ENCODE measurements at places on chromosomes 7 and 10. TPM values are rescaled to one million over a fixed set of nuclear protein-coding genes. Genes with fewer than 3 reads are reported as not detected.
A peak's percentile ranks its signal among the peaks of the same experiment; 100 is the strongest.

DNA sequence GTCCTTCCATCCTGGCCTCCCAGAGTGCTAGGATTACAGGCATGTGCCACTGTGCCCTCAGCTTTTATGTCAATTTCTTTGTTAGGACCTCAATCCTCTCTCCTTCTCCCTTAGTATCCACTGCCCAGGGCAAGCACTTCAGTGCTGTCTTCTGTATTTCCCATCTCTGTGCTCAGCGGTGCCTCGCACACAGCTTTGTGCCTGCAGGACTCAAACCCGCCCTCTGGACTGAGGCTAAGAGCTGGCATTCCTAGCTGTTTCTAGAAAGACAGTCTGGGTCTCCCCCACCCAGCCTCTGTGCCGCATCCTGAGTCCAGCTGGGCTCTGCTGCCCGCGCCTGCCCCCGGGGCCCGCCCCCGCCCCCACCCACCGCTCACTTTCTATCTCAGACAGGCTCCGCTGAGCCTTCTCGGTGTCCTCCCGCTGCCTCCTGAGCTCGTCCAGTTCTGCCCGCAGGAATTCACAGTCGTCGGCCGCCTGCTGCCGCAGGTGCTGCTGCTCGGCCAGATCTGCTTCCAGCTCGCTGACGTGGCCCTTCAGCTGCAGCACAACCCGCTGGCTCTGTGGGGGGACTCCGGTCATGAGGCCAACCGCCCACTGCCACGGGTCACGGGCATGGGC, 67.3 kb downstream of the SPDYE5 start:
- ATAC-seq = no peak

DNA sequence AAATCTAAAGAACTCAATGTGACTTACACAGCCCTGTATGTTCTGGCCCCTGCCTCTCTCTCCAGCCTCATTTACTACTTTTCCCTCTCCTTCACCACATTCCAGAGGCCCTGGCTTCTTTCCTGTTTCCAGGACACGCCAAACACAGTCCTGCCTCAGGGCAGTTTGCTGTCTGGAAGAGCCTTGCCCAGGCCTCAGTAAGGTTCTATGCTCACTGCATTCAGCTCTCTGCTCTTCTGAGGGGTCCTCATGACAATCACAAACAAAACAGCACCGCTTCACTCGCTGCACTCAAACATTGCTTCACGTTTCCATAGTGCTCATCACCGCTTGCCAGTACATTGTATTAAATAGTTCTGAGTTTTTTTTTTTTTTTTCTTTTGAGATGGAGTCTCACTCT, 35.1 kb upstream of the GARS1 start:
- ATAC-seq = no peak

The LIPK gene
- total RNA-seq = 3.3 TPM

The MPP7 gene
- 53.6 TPM for total RNA-seq

GRCh38 chr7:117190104-117190503, 132.8 kb downstream of the WNT2 start:
- ATAC-seq = no peak

DNA sequence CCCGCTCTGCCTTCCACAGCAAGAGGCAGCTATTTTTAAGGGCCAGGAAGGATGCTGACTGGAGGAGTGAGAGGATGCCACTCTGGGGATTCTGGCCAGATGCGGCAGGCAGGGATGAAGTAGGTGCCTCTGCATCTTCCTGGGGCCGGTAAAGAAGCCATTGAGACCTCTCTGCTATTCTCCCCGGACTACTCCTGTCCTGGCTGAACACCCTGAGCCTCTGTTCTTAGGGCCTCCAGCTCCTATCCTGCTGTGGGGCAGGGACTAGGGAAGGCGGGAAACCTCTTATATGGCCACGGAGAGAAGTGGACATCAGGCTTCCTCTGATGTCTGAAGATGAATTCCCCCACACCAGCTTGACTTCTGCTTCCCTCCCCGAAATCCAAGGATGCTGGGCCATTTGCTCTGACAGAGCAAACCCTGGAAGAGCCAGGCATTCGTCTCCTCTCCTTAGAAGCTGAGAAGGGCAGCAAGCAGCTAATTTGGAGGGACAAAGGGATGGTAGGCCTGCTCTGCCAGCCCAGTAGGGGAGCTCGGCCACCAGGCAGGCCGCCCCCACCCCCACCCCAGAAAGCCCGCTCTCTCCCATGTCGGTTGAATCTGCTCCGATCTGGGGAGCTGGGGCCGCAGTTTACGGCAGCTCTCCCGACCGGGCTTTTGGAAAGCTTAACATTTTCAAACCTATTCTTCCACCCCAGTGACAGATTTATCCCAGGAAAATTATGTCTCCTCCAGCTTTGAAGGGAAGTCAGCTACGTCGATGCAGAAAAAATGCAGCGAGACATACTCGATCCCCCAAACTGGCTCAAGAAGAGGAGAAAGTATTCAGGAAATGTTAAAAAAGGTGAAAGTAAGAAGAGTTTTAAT, 2.8 kb downstream of the FGF8 start:
- ATAC-seq = no peak

The INA gene
- 1.4 TPM for total RNA-seq

GRCh38 chr10:113381981-113382509, 170.8 kb upstream of the HABP2 start:
- ATAC-seq = no peak

DNA sequence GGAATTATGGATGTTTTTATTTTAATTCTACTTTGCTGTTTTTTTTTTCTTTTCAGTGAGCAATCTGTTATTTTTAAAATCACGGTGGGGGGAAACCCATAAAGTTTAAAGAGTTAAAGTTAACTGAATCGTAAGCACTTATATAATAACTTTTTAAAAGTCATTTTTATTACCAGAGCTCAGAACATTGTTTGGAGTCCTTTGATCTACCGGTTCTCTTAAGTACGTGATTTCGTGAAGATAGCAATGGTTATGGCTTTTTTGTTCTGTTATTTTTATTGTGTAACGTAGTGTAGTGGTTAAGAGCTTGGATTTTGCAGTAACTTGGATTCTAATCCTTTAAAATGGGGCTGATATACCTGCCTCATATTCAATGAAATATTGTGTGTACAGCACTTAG, 57.4 kb downstream of the NHLRC2 start:
- ATAC-seq = no peak

GRCh38 chr7:135601182-135601581, 43.5 kb downstream of the NUP205 start:
- ATAC-seq = peak; percentile 97

- no peak for ATAC-seq
Measured at GRCh38 chr7:13904689-13905088, 84.8 kb downstream of the ETV1 start.

GRCh38 chr7:3404501-3404900, 103.4 kb downstream of the SDK1 start:
- no peak for ATAC-seq

The TSPAN33 gene
- total RNA-seq = 1.6 TPM

GRCh38 chr7:70808876-70809275, 323.1 kb upstream of the GALNT17 start:
- no peak for ATAC-seq

DNA sequence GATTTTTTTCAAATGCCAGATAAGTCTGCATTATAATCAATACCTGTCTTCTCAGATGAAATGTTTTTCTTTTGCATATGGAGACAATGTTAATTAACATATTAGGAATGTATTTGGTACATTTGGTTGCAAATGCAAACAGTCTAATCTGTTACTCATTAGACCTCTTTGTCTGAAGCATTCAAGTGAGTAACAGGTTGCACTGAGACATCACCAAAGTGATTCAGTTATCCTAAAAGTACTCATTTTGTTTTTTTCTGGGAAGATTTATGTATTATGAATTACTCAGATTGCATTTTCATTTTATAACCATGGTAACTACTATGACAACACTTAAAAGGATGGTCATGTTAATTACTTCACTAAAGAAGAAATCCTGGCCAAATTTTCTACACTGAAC, 513.6 kb downstream of the HTR7 start:
- no peak for ATAC-seq

The FKBP9 gene
- total RNA-seq = 62.9 TPM

DNA sequence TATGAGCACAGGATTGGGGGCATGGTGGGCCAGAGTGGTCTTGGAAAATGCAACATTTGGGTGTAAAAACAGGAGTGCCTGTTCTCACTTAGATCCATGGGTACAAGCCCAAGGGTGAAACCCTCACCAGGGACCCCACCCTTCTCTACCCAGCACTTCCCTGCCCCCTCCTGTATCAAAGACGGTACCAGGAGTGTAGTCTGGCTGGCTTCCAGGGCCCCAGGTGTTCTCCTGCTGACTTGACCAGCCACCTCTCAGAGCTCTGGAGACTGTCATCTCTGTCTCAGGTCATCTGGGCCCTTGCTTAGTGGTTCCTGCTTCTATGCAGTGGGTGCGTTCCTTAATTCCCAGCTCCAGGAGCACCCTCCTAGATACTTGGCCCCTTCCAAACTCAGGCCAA, 447.2 kb downstream of the LRMDA start:
- no peak for ATAC-seq

DNA sequence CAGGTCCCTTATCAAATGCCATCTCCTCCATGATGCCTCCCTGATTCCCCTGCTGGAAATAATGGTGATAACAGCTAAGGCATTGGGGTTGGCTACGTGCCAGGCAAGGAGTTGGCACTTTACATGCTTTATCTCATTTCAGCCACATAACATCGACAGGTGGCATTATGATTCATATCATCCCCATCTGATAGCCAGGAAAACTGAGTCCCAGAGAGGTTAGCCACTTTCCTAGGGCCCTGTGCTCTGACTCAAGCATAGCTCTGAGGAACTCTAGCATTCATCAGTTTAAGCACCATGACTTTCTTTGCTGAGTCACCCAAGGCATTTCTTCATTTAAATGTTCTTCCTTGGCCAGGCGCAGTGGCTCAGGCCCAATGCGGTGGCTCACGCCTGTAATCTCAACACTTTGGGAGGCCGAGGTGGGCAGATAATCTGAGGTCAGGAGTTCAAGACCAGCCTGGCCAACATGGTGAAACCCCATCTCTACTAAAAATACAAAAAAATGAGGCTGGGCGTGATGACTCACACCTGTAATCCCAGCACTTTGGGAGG, 6.6 kb downstream of the LEP start:
- peak; percentile 90 for ATAC-seq

DNA sequence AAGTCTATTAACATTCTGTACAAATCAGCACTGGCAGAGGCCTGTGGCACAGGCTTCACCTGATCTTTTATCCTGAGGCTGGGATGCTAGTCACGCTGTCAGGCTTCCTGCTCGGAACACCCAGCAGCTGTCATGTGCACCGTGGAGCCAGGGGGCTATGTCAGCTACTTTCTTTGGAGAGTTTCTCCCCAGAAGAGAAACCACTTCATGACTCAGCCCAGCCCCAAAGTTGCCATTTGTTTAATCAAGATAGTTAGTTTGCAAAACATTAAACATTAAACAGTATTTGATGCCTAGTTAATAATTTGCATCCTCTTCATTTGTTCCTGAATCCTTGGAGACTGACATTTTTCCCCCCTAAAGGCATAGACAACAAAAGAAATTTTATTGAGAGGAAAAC, at the start of gene HABP2:
Gene HABP2 (plus strand): TSS at position 353 of the 400 bp plus-strand sequence. CDS start 69 bp downstream, outside the sequence.
- no peak for ATAC-seq

- no peak for ATAC-seq
Measured at GRCh38 chr7:47610506-47611044, 28.7 kb upstream of the TNS3 start.

All from esophagus mucosa (tissue), 1 donor.